ENCODE measurements at places on chromosomes 4 and X.

GRCh38 chrX:11533199-11533651 is 132.5 kb downstream of the ARHGAP6 start:
- no peak for DNase-seq

- no peak for DNase-seq
Measured at GRCh38 chr4:106529348-106530023, 160.9 kb upstream of the GIMD1 start.

GRCh38 chr4:81605271-81605670 is 133.6 kb upstream of the RASGEF1B start:
- DNase-seq, result no peak

DNA sequence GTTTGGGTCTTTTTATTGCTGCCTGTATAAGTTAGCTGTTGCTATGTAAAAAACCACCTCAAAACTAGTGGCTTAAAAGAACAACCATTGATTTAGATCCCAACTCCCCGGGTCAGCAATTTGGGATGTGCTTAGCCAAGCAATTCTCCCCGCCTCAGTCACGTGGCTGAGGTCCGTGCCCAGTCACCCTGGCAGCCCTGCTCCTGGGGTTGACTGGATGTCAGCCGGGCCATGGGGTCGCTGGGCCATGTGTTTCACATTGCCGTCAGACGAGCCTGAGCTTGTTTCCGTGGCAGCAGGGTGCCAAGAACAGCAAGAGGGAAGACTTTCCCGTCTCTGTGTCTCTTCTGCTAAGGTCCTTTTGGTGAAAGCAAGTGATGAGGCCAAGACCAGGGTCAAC is 345.7 kb upstream of the FAT1 start:
- DNase-seq, result no peak

DNA sequence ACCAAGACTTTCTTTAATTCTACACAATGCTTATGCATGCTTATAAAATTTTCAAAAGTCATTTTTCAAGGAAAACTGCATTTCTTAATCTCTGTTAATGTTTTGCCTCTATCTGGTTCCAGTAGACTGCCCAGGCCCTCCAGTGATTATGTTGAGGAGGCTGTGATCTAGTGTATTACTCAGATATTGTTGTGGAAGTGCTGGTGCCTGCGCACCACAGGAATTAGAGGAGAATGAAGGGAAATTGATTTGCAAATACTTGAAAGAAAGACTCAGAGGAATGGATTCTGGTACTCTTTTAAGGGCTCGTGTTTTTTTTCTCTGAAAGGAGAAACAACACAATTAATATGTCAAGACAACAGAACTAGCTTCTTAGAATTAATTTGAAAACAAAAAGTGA is 1015.1 kb downstream of the RPA4 start:
- DNase-seq, result no peak

DNA sequence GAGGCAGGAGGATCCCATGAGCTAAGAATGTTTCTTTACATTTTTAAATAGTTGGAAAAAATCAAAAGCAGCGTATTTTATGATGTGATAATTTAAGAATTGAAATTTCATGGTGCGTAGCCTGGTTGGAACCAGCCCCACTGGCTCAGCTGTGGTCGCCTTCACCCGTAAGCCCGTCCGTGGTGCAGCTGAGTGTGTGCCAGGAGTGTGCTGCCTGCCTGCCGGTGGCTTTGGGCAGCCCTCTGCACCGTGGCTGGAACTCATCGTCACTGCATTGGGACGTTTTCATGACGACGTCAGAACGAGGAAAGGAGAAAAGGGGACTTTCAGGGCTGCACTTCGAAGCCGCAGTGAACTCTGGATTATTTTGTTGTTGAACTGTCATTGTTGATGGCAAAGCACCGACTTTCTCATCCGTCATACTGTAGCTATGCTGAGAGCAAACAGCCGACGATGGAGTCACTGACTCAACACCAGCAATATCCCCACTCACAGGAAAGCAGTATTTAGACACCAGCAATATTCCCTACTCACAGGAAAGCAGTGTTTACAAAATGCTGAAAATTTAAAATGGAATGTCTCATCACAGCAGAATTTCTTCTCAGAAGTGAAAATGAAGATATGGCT is 35.1 kb downstream of the PCGF3 start:
- no peak for DNase-seq

GRCh38 chr4:165874072-165874790 is 1.2 kb downstream of the TLL1 start:
- DNase-seq, result no peak

- no peak for DNase-seq
Measured at GRCh38 chr4:173793937-173794510, 264.0 kb upstream of the HAND2 start.

GRCh38 chr4:89682808-89683207 is 154.2 kb downstream of the SNCA start:
- DNase-seq, result no peak

- no peak for DNase-seq
Measured at GRCh38 chr4:84063619-84064018, 435.5 kb downstream of the NKX6-1 start.

GRCh38 chr4:137543198-137543597 is 10.9 kb upstream of the PCDH18 start:
- DNase-seq, result no peak

- no peak for DNase-seq
Measured at GRCh38 chrX:17629519-17629918, 107.8 kb upstream of the SCML1 start.

DNA sequence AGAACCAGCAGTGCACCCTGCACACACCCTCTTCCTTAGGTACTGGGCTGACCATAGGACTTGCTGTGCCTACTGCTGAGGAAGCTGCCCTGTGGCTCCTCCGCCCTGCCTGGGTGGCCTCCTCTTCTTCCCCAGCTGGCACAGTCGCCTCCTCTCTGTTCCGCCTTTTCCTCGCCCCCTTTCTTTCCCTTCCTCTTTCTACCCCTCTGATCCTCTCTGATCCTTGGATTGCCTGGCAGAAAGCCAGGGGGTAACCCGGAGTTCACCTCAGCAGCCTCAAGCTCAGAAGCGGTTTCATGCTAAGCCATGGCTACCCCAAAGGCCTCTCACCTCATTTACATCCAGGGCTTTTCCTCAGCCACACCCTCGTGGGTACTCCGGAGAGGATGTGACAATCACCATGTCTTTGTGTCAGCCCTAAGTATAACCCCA is 136.2 kb downstream of the SMIM20 start:
- no peak for DNase-seq

DNA sequence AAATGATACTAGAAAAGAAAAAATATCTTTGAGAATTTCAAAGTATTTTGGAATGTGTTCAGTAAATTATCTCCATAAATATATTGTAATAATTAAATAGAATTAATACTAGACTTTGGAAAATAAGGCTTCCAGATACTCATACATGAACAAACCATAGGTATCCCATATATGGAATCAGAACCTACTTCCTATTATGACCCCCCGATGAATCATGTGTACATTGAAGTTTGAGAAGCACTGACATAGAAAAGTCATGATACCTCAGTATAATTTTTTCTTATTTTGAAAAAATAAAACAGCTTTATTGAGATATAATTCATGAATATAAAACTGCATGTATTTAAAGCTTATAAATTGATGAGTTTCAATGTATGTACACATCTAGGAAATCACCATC is 27.2 kb upstream of the SMARCA5 start:
- no peak for DNase-seq

DNA sequence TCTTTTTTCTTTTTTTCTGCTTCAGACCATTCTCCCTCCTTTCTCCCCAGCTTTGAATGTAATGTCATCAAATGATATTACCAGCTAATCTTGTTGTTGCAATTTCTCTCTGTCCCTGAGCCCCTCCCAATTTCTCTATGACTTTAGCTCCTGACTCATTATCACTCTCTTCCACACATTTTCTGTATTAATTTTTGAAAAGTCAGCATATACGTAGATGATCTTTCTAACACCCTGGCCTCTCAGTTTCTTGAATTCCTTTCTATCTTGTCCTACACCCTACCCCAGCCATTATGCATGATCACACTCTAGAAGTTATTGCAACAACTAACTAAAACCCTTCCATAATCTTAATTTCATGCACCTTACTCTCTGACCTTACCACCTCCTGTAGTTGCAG is 13.1 kb upstream of the TRPC3 start:
- no peak for DNase-seq

DNA sequence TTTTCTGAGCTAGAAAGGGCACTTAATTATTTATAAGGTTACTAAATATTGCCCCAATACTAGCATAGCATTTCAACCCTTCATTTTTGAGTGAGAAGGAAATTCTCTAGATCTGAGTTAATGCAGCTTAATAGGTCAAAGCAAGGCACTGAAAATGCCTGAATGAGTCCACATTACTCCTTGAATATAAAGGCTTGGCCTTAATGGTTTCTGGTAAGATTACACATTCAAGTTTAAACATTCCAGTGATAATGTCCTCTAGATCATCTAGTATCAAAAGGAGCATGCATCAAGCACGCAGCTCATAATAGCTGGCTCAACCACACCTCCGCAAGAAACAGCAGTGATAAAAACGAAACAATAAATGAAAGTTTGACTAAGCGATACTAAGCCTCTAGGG is 87.5 kb downstream of the SPANXN3 start:
- DNase-seq, result no peak

DNA sequence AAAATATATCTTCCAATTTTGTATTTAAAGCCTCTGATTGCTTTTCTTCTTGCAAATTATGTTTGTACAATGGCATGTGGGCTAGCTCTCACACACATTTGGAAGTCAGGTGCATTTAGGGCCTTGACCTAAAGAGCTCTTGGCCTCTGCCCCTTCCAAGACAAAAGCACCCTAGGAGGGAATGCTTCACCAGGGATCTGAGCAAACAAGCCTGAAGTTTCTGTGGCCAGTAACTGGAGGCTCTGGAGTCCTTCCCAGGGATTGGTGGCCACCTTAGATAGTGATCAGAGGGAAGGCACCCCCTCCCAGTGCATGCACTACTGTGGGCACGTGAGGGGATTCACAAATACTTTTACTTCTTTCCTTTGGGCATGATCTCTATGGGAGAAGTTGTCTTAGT is 60.3 kb upstream of the DIPK2B start:
- DNase-seq, result no peak

DNA sequence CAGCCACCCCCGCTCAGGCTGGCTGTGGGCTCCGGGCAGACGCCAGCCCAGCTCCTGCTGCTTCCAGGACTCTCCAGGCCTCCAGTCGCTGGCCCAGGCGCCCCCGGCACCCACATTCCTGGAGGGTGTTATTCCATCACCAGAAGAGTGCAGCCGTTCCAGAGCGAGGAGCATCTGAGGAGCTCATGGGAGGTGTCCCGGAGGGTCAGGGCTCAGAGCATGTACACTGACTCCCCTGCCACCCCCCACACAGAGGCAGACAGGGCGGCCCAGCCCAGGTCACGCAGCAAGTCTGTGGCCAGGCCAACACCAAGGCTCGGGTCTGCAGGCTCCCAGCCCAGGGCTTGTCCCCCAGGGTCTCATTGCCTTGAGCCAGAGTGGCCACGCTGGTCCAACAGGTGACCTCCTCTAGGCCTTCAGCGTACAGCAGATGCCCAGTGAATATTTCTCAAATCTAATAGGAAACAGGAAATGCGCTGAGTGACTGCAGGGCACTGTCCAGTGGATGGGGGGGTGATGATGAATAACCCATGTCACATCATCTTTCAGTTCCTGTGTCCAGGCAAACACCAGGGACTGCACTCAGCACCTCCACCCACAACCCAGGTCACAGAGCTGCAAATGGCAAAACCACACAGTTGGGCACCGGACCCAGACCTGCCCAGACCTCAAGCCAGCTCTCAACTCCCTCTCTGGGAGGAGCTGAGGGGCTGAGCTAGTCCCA is 37.2 kb downstream of the ABLIM2 start:
- no peak for DNase-seq

DNA sequence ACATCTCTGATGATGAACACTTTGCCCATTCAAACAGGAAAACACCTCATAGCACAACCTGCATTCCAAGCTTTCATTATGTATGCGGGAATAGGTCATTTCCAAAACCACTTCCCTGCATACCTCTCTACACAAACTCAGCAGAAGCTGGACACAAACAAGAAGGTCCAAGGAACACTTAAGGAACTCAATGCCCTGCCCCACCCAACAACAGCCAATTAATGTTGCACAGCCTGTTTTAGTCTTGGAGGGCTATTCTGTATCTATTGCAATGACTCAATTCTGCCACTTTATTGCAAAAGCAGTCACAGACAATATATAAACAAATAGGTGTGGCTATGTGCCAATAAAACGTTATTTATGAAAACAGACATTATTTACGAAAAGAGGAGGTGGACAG is 16.7 kb downstream of the OPHN1 start:
- no peak for DNase-seq

DNA sequence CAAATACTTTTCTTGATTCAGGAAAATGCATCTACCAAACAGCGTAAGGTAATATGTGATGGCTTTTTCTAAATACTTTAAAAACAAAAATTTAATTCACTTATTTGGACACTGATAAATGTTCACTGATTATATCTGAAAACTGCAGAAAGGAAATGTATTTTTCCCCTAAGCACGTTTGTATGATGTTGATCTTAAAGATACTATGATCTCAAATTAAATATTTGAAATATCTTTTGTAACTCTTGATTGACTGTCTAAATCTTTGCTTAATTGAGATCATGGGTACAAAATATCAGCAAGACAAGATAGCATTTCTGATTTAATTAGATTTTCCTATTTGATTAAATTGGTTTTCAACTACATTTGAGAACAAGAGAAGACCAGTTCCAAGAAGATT is 281.0 kb upstream of the UGT8 start:
- DNase-seq, result no peak

GRCh38 chr4:110474481-110474880 is 1.5 kb upstream of the ENPEP start:
- no peak for DNase-seq
